ENCODE measurements at places on chromosomes 1 and 21.

- DNase-seq, result no peak
These were observed 233.5 kb downstream of the OMA1 start for GRCh38 chr1:58312971-58313563.

GRCh38 chr1:24363994-24364393, 44.8 kb downstream of the GRHL3 start:
- no peak for DNase-seq

- no peak for DNase-seq
These were observed 131.8 kb upstream of the DUSP10 start for GRCh38 chr1:221873673-221874072.

- no peak for DNase-seq
These were observed 195.2 kb upstream of the RAB4A start for GRCh38 chr1:229075716-229076115.

GRCh38 chr1:23521588-23521987, 9.4 kb downstream of the E2F2 start:
- DNase-seq, result no peak

- DNase-seq, result no peak
These were observed 40.6 kb downstream of the MRPL39 start for GRCh38 chr21:25566645-25567044.

GRCh38 chr1:183080406-183080805, 57.2 kb downstream of the LAMC1 start:
- no peak for DNase-seq
